ENCODE measurements at places on chromosomes 5 and 9. TPM values are rescaled to one million over a fixed set of nuclear protein-coding genes. Genes with fewer than 3 reads are reported as not detected.

DNA sequence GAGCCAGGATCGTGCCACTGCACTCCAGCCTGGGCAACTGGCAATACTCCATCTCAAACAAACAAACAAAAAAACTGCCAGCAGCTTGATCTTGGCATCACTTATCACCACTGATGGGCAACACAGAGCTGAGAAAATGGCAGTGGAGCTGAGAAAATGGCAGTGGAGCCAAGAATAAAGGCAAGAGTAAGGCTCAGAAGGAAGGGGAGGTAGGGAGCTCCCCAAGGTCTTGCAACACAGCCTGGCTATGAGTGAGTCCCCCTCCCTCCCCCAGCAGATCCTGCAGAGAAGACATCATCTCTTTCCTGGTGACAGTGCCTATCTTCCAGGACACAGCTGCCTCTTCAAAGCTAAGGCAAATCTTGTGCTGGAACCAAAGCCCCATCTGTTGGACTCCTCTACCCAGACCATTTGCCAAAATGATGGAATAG, 70.3 kb downstream of the UGCG start:
- DNase-seq: no peak

GRCh38 chr5:138632900-138633489, 57.8 kb upstream of the HSPA9 start:
- DNase-seq: no peak

DNA sequence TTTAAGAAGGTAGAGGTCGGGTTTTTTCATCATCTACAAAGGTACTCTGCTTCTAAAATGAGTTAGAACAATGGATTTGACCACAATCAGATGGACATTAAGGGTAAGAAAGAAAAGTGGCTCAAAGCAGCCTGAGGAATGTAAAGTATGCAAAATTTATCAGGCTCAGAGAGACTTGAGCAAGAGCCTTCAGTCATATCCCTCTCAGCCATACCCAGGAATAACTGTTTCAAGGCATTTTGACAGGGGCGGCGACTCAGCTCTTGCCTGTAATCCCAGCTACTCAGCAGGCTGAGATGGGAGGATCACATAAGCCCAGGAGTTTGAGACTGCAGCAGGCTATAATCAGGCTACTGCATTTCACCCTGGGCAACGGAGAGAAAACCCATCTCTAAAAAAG, 38.8 kb upstream of the ANXA2R start:
- no peak for DNase-seq

DNA sequence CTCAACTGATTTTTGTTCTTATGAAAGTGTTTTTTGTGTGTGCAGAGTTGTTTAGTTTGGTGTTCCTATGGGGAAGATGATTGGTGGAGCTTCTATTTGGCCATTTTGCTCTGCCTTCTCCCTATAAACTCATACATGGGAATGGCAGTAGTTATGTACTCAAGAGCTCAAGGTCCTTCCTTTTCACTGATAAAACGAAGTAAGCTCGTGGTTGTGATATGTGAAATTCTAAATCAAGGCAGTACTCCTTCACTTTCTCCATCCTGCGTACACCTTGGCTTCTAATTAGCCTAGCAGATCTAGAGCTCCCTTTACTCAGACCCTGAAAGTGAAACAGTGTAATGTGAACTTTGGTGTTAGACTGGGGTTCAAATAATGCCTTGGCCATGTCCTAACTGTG, 159.3 kb upstream of the TNC start:
- DNase-seq: no peak

GRCh38 chr5:88854769-88855168, 28.2 kb downstream of the MEF2C start:
- no peak for DNase-seq

- DNase-seq: no peak
These were observed 22.2 kb upstream of the GFPT2 start for GRCh38 chr5:180375291-180375690.

DNA sequence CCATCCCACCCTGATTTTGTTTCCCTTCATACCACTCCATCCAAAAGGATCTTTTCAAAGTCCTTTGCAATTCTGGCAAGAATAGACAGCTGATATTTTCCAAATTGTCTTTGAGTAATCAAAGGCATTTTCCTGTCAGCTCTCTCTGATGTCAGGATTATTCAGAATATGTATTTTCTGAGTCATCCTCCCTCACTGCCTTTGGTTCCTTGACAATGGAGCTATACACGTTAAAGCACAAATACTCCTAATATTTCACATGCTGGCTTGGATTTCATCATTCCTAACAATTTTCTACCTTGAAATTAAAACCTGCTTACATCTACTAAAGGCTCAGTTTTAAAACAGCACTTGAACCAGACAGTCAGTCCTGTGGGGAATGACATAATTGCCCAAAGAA, 379.4 kb downstream of the GADD45G start:
- no peak for DNase-seq

GRCh38 chr9:128003966-128004604, 23.3 kb upstream of the EEIG1 start:
- no peak for DNase-seq

The SPATA31A7 gene
- total RNA-seq: not detected

The WDR38 gene
- total RNA-seq: not detected

The SLC36A3 gene
- not detected for total RNA-seq

The PCDHB7 gene
- 1.1 TPM for total RNA-seq

The SPRY4 gene
- total RNA-seq: 5.4 TPM

All from lower leg skin (tissue), 4 donors.